Fibroblast of the conjunctiva (primary cell): ENCODE measurements at places on chromosomes 1 and 21.
A peak's percentile ranks its signal among the peaks of the same experiment; 100 is the strongest.

- DNase-seq = no peak
Measured at GRCh38 chr1:171468120-171468750, 17.1 kb upstream of the PRRC2C start.

GRCh38 chr1:225772323-225772768, 5.3 kb upstream of the SRP9 start:
- peak; percentile 88 for DNase-seq

GRCh38 chr21:42531771-42532170, 18.1 kb downstream of the SLC37A1 start:
- no peak for DNase-seq

DNA sequence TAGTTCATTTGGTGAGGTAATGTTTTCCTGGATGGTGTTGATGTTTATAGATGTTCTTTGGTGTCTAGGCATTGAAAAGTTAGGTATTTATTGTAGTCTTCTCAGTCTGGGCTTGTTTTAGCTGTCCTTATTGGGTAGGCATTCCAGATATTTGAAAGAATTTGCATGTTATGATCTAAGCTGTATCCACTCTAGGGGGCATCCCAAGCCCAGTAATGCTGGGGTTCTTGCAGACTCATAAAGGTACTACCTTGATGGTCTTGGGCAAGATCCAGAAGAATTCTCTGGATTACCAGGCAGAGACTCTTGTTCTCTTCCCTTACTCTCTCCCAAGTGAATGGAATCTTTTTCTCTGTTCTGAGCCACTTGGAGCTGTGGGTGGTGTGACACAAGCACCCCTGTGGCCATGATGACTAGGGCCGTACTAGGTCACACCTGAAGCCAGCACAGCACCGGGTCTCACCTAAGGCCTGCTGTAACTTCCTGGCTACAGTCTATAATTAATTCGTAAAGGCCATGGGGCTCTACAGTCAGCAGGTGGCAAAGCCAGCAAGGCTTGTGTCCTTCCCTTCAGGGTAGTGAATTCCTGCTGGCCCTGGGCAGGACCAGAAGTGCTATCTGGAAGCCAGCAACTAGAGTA, 74.8 kb upstream of the PDE4B start:
- peak; percentile 10 for DNase-seq

DNA sequence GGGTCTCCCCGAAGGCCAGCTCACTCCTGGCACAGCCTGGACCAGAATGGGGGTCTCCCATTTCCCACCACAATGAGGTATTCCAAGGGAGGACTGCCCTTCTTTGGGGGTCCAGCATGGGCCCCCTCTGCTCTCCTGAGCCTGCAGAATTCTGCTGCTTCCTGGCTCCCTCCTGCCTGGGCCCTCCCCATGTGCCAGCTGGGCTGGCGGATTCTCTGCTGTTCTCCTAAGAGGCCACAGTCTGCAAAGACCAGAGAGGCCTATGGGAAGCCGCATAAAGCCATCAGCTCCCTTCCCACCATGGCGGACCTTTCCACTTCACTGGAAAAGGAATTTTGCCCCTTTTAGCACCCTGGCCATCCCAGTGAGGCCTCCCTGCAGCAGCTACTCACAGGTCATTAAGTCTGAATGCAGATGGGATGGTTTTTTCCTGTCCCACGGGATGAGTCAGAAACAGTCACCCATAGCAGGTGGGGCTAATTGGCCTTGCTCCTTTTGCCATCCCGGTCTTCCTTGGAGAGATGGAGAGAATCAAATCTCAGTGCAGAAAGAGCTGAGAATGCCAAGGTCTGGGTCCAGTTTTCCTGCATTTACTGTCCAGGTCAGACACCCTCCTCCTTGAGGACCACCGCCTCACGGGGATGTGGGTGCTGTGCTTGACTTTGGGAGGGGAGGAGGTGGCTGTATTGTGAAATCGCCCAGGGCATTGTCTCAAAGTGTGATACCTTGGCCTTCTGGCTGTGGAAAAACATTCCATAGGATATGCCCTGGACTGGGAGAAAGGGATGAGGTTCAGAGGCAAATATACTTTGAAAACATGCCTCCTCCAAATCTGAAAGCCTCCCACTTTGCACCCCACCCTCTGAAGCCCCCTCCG, 23.2 kb downstream of the MYBPH start:
- DNase-seq = no peak

GRCh38 chr1:22518379-22518778, 44.9 kb upstream of the EPHA8 start:
- DNase-seq = no peak

DNA sequence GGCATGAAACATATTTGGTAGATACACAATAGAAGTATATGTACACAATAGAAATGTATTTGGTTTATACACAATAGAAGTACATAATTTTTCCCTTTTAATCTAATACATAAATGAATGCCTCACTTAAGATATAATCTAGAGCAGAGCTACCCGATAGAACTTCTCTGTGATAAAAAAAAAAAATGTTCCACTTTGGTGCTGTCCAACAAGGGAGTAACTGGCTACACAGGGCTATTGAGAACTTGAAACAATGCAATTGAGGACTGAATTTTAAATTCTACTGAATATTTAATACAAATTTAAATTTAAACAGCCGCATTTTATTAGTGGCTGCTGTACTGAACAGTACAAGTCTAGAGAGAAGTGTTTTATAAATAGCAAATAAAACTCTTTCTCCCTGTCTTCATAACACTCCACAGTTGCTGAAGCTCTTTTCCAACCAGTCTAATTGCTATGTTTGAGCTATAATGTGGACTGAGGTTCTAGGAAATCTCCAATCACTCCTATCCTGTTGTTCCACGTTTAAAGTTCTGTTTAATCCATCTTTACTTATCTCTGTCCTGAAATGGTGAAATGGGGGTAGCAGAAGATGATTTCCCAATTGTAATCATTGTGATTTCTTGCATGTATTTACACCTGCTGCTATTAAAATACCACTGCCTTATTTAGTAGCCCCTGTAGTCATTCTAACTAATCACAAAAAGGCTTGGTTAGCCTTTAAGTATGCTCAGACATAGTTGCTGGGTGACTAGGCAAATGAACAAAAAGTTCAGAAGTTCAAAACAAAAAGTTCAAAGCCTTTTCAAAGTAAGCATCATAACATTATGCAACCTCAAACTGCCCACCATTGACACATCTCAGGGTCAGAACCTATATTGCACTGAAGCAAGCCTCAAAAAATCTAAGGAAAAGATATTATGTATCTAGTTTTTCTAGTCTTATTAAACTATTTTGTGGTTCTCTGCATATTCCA, 192.3 kb upstream of the C1orf87 start:
- no peak for DNase-seq

- no peak for DNase-seq
Measured at GRCh38 chr1:171055966-171056643, 34.6 kb upstream of the FMO3 start.

DNA sequence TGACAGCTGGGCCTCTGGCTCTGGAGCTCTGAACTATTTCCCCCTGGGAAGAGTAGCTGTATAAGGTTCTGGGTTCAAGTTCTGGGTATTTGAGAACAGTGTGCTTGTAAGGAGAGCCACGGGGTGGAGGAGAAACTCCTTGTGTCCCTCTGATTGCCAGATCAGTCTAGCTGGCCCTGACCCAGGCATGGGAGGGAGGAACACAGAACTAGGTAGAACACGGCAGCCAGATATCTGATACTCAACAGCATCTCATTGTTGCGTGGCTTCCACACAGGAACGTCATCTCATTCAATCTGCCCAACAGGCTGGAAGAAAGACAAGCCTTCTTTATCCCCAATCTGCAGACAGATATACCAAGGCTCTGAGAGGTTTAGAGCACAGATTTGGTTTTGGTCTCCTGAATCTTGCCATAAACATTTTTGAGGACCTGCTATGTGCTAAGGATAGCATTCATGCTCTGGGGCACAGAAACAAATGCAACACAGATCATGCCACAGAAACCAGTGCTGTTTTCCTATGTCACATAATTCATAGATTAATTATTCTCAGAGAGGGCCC, 83.8 kb downstream of the PLXNA2 start:
- no peak for DNase-seq

DNA sequence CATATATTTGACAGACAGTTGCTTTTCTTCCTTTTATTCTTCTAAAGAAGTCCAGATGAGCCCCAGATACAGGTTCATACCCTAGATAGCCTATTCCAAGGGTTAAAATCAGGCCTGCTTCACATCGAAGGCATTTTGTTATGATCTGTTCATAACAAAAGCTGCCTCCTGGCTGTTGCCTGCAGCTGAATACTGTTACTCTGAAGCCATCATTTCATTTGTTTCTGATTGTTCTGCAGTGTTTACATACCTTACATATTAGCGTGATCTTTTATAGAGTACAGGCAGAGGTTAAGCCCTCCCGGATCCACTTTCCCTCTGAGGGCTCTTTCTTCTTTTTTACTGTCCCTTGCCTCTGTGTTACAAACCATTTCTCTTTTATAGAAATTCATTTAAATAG, 219.0 kb upstream of the HOOK1 start:
- DNase-seq = peak; percentile 72

- no peak for DNase-seq
Measured at GRCh38 chr1:109231066-109231465, 17.3 kb downstream of the SARS1 start.

GRCh38 chr1:225537554-225538251, 109.9 kb upstream of the LBR start:
- no peak for DNase-seq

DNA sequence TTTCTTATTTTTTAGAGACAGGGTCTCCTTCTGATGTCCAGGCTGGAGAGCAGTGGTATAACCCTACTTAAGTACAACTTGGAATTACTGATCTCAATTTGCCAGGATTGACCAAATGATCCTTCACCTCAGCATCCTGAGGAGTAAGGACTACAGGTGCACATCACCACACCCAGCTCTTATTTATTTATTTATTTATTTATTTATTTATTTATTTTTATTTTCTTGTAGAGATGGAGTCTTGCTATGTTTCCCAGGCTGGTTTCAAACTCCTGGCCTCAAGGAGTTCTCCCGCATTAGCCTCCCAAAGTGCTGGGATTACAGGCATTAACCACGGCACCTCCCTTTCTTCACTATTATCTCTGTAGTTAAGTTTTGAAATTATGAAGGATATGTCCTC, 117.5 kb upstream of the NEGR1 start:
- DNase-seq = no peak

- DNase-seq = no peak
Measured at GRCh38 chr1:225879521-225880221, 2.5 kb downstream of the TMEM63A start.

- DNase-seq = no peak
Measured at GRCh38 chr1:46615735-46616134, 876 bp downstream of the MOB3C start.

DNA sequence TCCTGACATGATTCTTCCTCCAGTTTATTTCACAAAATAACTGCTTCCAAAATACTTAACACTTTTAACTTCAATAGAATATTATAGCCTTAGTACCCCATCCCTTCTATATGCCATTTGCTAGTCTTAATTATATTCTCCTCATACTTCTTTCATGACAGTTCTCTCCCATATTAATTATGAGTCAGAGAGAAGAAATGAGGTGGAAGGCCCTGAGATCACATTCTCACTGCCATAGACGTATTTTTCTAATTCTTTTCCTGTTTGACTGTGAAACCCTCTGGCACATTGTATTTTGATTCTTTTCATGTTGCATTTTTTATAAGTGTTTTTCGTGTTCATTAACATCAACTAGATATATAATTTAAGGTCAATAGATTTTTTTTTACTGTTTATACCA, 88.4 kb downstream of the GTF2B start:
- peak; percentile 9 for DNase-seq

- DNase-seq = no peak
Measured at GRCh38 chr1:241485554-241485992, 34.0 kb downstream of the FH start.

DNA sequence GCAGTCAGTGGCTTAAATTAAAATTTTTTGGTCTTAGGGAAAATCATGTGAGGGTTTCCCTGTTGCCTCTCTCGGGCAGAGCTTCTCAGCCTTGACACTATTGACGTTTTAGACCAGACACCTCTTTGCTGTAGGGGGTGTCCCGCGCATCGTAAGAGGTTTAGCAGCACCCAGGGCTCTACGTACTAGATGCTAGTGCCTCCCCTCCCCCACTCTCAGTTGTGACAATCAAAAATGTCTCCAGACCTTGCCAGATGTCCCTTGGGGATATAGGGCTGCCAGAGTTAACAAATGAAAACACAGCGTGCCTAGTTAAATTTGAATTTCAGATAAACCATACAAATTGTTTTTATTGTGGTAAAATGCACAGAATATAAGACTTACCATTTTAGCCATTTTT, 293.3 kb downstream of the DISC1 start:
- no peak for DNase-seq

DNA sequence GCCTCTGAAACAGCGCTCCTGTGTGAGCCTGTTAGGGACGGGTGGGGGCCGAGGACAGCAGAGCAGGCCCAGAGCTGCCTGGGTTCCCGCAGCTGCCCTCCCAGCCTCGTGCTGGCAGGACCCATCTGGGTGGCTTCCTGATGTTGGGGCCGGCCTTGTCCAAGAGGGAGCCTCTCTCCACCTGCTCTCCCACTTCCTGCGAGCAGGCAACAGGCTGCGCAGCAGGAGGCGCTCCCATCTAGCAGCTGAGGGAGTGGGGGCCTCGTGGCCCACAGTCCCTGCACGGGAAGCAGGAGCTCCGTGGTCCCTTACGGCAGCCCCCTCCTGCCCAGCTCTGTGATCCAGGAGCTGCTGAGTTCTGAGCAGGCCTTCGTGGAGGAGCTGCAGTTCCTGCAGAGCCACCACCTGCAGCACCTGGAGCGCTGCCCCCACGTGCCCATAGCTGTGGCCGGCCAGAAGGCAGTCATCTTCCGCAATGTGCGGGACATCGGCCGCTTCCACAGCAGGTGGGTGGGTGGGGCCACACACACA, 68.0 kb downstream of the TRIM11 start:
- DNase-seq = no peak

GRCh38 chr1:74343216-74343615, 108.0 kb downstream of the TNNI3K start:
- no peak for DNase-seq

GRCh38 chr1:38787041-38787440, 72.5 kb downstream of the RRAGC start:
- DNase-seq = no peak

GRCh38 chr1:88612773-88613172, 71.3 kb upstream of the PKN2 start:
- DNase-seq = no peak

DNA sequence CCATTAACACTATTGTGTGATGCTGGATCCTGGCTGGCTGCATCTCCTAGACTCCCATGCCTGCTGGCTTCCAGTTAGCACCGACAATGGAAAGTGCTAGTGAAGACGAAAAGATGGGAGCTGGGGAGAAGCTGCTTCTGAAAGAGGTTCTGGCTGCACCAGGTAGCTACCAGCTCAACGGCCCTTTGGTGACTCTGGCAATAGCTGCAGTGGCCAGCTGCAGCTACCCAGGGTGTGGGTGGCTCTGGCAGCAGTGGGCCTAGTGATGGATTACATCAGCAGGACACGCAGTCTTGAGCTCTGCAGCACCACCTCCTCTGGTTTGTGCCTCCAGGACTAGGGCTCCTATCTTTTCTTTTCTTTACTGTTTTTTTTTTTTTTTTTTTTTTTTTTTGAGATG, 662.6 kb downstream of the MATN1 start:
- no peak for DNase-seq
